ENCODE measurements at places on chromosomes 6 and 20.

- no peak for DNase-seq
Measured at GRCh38 chr20:5715071-5715841, 34.9 kb upstream of the SHLD1 start.

DNA sequence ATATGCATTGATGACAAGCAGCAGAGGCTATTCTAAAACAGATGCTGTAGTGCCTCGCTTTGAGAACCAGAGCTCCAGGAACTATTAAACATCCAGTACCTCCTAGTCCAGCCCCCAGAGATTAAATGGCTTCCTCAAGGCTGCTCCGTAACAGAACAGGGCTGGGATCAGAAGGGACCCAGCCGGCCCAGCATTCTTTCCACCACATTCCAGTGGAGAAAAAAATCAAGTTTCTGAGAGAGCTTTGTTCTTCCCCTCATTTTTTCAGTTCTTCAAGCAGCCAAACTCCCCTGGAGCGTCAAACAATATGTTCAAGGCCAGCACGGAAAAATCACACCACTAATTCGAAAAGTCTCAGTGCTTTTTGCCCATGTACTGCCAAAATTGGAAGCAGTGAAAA, 5.8 kb upstream of the STMND1 start:
- DNase-seq = no peak

DNA sequence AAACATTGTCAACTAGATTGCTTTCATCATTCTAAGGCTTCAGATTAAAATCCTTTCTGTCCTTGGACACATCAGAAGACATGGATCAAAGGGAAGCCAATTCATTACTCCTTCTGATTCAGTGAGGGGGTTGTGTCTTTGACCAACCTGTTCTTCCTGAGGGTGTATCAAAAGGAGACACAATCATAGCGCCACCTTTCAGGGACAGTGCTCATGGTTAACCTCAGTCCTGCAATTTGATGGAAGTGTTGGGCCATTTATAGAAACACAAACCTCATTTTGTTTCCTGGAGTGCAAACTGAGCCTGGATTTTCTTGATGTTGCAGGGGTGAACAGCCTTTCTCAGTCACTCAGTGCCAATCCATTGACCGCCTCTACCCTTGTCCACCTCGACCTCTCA, 163.9 kb upstream of the SCGN start:
- DNase-seq = no peak

DNA sequence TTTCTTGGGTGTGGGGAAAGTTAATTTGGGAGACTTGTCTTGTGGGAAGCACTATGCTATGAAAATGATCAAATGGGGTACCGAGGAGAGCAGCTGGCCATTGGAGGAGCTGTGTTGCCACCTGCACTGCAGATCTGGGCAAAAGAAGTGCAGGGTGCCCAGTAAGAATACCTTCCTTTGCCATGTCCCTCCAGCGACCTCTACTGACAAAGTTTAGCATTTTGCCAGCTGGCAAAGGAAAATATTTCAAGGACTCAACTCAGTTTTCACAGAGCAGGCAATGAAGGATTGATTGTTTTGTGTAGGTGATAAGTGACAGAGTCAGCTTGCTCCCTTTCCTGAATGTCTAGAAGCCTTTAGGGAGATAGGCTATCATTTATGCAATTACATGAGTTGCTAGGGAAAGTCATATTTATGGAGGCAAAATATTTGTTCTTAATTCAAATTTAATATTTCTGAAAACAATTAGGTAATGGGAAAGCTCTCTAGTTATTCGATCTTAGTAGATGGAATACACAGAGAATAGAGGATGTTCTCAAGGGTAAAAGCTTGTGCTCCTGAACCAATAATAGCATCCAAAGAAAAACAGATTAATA, 118.4 kb downstream of the FARS2 start:
- DNase-seq = no peak

DNA sequence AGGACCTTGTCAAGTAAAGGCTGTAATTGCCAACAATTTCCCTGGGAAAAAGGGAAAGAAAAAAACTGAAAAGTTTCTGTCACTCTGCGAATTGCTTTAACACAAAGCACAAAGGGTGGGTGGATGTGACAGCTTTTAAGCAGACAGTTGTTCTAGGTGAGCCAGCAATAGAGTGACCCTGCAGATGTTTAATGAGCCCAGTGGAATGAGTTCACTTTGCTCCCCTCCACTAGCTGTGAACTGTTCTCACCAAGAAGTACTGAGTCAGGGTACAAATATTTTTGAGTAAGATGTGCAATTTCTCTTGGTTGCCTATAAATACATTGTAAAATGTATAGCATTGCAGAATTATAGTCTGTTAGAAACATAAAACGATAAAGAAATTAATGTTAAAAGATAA, 26.2 kb upstream of the LRRC1 start:
- DNase-seq = no peak

DNA sequence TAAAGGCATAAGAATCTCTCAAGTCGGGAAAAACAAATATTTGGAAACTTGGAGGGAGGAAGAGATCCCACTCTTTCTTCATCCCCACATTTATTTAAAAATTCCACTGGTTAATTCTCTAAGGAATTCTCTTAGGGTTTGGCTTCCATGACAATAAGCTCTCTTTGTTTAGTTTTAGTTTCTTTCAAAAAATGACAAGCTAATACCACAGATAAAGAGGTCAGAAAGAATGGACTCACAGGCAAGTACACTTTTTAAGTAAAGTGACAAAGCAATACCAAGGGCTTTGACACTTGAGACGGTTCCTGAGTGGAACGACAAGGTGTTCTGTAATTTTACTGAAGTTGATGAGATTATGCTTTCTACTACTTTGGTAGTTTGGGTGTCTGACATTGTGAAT, 872.1 kb downstream of the PHF3 start:
- DNase-seq = no peak

GRCh38 chr6:163866192-163866591, 451.7 kb downstream of the QKI start:
- DNase-seq = no peak

- DNase-seq = no peak
Measured at GRCh38 chr6:153334121-153334520, 203.0 kb upstream of the RGS17 start.

GRCh38 chr6:145199961-145200360, 535.4 kb downstream of the EPM2A start:
- no peak for DNase-seq

DNA sequence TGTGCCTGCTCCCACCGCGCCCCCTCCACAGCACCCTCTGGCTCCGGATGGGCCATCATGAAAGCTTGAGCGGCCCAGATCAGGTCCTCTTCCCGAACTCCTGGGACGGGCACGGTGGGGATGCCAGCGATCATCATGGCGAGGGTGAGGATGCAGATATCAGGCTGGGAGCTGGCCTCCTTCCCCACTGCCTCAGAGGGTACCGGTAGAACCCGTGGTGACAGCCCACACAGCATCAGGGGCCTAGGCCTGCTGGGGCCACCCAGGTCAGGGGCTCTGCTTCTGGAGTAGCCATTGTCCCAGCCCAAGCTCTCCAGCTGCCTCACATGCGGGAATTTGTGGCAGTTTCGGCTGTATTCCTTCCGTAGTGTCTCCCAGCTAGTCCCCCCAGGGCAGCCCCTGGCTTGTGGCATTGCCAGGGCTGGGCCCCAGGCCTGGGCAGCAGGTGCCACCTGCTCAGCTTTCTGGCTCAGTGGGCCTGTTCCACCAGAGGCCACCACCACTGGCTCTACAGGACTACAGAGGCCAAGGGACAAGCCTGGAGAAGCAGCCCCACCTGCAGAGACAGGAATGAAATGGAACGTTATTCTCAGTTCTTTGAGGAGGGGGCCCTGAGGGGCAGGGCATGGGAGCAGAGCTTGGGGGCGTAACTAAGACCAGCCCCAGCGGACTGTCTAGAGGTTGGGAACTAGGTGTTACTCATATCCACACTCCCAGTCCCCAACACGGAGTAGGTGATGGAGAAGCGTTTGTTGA, 654 bp downstream of the SPATA25 start:
- no peak for DNase-seq

DNA sequence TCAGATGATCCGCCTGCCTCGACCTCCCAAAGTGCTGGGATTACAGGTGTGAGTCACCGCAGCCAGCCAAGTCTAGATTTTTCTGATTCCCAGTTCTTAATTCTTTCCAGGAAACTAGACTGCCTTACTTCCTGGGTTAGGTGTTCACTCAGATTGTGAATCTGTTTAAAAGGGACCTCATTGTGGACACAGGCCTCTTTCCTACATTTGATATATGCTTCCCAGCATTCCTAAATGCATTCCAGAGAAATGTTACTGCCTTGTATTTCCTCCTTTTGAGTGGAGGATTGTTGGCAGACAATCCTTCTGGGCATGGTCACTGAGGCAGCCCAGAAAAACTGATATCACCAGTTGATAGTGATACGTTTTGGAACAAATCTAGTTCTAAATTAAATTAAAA, 15.7 kb downstream of the TMEM181 start:
- DNase-seq = no peak

DNA sequence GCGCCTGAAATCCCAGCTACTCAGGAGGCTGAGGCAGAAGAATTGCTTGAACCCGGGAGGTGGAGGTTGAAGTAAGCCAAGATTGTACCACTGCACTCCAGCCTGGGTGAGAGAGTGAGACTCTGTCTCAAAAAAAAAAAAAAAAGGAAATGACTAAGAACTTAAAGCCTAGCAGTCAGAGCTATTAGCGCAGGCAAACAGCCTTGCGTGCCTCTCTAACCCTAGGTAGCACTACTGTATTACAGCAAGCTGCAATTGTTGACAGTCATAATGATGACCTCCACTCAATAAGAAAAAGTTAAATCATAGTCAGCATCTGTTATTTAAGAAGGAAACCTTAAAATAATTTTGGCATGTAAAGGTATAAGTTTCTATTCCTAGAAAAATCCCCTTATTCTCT, 14.4 kb downstream of the GSS start:
- no peak for DNase-seq

GRCh38 chr6:119331663-119332286, 17.8 kb downstream of the MAN1A1 start:
- no peak for DNase-seq

- no peak for DNase-seq
Measured at GRCh38 chr6:35247642-35248231, 11.8 kb upstream of the ZNF76 start.

- DNase-seq = no peak
Measured at GRCh38 chr20:52432740-52433139, 241.2 kb upstream of the ZFP64 start.

DNA sequence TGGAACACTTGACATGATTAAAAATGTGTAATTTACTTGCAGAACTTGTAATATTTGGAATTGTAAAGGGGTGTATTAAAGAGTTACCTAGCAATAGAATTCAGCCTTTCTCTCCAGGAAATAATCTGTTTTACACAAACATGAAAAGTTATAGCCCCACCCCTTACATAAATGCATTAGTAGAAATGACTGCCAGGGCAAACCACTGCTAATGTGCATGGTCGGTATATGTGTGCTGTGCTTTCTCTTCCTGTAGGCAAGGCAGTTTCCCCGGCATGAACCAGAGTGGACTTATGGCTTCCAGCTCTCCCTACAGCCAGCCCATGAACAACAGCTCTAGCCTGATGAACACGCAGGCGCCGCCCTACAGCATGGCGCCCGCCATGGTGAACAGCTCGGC, 156.5 kb downstream of the TMEM242 start:
- no peak for DNase-seq

All from GM04504 (cell line).